ENCODE measurements at places on chromosomes 4 and X.

DNA sequence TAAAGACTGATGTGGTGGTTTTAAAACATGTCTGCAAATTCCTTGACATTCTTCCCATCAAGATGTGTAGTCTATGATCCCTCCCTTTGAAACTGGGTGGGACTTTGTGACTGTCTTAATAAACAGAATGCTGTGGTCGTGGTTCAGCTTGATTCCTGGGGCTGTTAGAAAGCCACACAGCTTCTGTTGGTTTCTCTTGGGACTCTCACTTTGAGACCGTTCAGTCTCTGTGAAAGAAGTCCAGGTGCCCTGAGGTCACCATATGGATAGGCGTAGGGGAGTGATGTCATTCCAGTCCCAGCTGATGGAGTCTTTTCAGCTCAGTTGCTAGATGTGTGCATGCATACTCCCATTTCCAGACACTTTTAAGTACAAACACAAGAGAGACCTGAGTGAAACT, 216.6 kb downstream of the KDR start:
- no peak for DNase-seq

DNA sequence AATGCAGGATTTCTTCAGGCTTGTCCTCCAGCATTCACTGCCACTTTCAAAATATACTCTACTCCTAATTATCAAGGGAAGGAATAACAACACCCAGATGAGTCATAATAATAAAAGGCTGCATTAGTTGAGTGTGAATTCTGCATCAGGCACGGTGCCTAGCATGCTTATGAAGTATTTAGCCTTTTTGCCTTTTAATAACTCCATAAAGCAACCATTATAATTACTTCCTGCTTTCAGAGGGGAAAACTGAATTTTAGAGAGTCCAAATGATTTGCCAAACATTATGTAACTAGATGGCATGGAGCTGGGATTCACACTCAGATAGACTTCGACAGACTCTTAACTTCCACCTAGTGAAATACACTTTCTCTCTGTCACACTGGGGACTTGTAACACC, 2365.5 kb downstream of the PCDH7 start:
- no peak for DNase-seq

DNA sequence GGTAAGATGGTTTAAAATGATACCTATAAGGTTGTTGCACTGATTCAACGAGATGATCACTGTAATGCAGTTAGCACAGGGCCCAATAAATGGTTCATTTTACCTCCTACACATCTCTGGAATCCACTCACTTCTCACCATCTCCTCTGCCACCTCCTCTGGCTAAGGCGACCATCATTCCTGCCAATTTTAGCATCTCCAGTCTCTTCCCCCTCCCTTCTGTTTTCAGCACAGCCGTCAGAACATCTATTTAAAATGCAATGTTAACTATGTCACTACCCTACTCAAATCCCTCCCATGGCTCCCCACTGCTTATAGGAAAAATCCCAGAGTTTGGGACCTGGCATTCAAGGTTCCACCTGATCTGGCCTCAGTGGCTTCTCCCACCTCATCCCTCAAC, 3.5 kb upstream of the SYP start:
- no peak for DNase-seq

DNA sequence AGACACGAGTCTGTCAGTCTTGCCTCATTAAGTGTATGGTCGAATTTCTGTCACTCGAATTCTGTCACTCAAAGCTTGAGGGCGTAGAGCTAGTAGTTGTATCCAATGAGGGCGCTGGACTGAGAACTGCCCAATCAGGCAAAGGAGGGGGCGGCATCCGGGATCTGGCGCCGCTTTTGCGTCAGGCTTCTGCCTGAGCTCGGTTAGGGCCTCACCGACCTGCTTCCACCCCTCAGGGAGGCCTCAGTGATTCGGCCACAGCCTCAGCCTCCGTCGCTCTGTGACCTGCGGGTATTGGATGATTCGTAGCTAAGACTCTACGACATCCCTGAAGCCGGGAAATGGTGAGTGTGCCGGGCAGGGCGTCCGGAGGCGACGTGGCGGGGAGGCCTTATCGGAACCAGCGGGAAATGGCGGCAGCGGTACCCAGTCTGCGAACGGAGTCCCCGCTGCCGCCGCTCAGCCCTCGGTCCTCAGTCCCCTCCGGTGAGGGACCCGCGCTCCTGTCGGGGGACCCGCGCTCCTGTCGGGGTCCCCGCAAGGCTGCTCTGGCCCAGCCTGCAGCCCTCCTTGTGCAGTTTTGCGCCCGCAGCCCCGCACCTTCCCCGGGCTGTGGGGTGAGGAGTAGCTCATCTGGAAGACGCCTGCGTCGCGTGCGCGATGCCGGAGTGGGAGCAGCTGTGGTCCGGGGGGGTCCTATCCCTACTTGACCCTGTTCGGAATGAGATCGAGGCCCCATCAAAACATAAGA, 88.3 kb downstream of the ZNF718 start:
- DNase-seq: no peak

GRCh38 chr4:53531585-53532224, 59.6 kb downstream of the LNX1 start:
- no peak for DNase-seq

All from stimulated activated CD4-positive, alpha-beta T cell treated with anti-CD3 and anti-CD28 coated beads, Interleukin-15, amount 100 ng/mL, for 1 hour (primary cell).